RCC 7860 (cell line): ENCODE measurements at places on chromosomes 1 and 21.

DNA sequence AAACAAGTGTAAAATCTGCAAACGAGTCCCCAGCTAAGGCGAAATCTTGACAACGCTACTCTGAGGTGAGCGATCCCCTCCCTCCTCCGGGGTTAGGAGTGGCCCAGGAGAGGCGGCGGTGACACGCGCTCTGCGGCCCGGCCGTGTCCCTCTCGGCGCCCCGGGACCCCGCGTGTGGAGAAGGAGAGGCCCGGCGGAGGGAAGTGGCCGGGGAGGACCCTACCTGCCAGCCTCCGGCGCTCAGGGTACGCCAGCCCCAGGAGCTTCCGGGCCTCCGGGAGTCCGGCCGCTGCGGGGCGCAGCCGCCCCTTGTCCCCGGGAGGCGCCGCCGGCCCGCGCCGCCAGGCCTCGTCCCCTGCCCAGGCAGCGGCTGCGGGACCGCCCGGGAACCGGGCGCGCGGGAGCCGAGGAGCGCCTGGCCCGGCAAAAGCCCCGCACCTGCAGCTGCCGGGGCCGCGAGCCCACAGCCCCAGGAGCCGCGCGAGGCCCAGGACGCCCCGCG, 543 bp downstream of the ABCB10 start:
- no peak for DNase-seq

DNA sequence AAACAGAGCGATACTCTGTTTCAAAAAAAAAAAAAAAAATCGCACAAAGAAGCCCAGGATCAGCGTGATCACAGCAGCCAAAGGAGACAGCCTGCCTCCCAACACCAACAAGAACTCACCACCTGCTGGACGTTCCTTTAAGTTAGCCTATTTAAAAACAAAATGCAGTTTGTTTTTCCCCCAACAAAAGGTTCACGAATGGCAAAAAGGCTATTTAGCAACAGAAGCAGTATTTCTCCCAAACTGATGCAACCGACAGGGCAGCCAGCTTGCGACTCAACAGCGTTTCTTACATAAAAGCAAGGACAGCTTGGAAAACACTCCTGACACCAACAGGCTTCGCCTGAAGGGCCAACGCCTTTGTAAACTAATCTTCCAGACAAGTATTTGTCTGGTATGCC, 6.8 kb downstream of the SSU72 start:
- DNase-seq: no peak

GRCh38 chr1:15406614-15407559, 2.8 kb upstream of the EFHD2 start:
- DNase-seq: peak; percentile 66

GRCh38 chr1:151565502-151566189, 25.5 kb downstream of the TUFT1 start:
- no peak for DNase-seq

- DNase-seq: no peak
Measured at GRCh38 chr1:236677641-236678235, 8.6 kb upstream of the ACTN2 start.

GRCh38 chr21:20086508-20086907, 911.7 kb upstream of the NCAM2 start:
- DNase-seq: no peak

DNA sequence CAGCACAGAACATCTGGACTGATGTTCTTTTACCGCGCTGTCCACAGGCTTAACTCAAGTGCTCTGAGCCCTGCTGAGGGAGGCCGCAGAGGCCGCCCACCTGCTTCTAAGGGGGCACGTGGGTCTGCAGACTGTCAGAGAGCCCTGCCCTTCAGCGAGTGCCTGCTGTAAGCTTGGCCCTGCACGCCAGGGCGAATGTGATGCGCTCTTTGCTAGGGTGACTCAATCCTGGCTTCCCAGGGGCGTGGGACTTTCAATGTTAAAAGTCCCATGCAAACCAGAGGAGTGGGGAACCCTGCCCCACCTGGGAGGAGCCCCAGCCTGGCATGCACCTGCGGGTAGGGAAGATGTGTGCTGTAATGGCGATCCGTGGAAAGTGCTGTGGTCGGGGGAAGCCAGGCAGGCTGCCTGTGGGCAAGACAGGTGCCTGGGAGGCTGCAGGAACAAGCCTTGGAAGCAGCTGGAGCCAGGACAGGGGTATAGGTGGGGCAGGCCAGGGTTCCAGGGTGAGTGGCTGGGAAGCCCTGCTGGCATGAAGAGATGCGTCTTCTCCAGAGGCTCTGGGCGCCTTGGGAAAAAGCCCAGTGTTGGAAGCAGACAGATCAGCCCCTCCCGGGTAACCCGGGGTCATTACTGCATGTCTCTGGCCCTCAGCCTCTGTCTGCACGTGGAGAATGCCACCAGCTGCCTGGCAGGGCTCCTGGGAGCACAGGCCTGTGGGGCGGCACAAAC, 594 bp upstream of the PANK4 start:
- peak; percentile 13 for DNase-seq

DNA sequence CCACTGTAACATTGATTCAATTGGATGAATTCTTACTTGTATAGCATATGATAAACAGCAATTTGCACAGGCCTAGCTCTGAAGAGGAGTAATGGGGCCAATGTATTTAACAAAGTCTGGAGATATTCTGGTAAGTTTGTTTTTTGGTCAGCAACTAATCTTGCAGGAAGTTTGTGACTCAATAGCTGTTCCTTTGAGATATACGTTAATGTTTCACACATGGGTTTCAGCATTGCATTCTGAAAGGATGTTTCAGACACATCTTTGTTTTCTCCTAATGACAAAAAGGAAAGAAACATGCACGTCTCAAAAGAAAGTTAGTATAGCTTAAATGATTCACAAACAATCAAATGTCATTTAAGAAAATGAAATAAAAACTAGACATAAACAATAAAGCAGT, 49.0 kb downstream of the LTN1 start:
- peak; percentile 16 for DNase-seq

GRCh38 chr1:169148472-169149252, 42.2 kb downstream of the ATP1B1 start:
- DNase-seq: peak; percentile 82

DNA sequence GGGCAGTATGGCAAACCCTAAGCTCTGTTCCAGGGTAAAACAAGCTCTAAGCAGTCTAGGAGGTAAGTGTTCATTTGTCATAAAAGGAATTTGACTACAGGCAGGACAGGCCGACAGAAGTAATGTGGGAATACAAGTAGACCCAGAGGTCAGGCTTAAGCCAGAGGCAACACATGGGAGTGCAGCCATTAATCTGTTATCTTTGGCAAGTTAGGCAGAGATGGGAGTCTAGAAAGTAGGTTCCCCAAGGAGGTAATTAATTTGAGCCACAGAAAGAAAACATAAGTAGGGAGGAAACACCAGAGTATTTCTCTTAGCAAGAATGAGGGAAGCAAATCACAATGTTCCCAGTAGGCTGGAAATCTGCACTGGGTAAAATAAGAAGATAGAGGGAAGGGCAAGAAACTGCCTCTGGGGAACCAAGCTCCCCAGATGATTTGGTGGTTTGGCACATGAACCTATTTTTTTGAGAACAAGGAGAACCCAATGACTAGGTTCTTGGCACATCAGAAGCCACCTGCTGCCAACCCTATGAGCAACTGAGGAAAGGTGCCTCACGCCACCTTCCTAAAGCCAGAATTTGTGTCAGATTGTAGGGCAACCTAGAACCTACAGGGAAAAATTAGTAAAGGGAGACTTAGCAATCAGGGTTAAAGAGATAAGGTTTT, 636.4 kb upstream of the PLXNA2 start:
- no peak for DNase-seq

DNA sequence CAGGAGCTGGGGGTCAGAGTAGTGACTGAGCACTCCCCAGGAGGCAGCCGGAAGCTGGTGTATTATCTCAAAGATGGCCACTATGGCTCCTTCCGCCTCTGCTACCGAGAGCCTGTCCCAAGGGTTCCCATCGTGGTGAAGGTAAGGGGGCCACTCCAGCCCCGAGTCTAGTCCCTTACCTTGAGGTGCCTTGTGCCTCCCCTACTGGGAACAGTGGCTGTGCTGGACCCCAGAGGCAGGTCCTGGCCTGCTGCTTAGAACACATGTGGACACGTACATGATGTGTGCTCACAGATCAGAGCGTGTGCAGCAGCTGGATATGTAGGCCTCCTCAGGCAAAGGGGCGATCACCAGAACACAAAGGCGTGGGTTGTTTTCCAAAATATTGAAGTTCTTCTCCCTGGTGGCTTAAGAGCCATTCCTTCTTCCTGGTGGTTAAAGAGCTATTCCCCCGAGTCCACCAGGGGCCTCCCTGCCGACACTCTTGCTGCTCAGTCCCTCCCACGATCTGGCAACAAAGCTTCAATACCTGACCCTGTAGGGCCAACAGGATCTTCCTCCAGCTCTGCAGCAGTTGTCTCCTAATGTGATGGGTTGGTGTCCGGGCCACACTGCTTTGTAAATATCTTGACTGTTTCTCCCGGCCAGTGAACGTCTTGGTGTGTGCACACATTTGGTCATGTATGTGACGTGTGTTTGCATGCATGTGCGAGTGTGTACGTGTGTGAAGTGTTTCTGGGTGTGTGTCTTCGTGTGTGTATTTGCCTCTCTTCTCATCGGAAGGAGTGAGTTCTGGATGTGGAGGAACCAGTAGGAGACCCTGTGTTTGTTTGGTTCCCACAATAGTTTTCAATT, 68.4 kb upstream of the TINAGL1 start:
- DNase-seq: no peak

DNA sequence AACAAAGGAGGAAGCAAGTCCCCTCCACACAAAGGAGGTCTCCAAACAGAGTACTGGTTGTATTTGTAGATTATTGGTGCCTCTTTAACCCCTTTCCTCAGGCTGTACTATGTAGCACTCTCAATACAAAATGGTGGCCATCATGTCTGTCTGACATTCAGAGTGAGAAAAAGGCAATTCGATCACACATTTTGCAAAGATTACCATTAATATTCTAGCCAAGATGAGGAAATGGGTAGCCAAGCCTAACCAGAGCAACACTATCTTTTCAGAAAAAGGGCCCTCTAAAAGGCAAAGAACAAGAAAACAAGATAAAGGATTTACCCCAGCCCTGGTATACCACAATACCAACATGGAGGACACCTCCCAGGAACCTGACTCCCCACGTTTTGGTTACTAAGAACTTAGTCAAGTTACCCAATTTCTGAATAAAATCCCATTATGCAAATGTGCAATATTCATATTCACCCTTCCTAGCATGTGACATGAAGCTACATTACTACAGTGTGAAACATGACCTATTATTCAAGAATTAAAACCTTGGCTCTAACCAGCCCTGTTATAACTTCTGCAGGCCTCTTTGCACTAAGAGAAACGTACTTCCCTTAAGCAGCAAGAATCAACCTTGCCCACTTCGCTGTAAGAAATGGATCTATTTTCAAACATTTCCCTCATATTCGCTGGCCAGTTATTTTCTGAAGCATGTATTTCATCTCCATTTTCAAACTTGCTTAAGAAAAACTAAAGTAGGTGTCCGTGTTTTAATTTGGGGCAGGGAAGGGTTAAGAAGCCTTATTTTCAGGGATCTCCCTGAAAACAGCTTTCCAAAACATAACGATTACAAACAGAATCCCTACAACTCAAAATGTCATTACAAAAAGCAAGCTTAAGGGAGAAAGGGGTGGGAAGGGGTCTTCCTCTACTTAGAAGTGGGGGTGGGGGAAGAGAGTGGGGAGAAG, 2.1 kb downstream of the KDM5B start:
- no peak for DNase-seq

DNA sequence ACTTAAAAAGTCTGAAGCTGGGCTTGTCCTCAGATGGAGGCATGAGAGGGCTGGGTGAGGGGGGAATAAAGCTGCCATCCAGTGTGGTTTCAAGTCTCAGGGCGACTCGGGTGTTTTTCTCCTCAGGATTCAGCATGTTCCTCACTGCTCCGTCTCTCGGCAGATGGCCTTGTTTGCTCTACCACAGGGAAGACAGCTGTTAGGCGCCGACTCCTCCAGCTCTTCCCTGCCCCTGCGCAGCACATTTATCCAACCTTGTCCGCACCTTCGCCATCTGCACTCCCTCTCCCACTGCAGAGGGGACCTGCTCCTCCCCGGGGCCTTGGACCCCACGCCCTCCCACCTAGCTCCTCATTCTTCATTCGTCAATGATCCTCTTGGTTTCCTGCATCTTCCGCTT, 16.6 kb upstream of the S100A11 start:
- no peak for DNase-seq

- peak; percentile 81 for DNase-seq
Measured at GRCh38 chr1:21919520-21919919, 17.6 kb downstream of the HSPG2 start.

- DNase-seq: no peak
Measured at GRCh38 chr21:44569861-44570517, 3.5 kb upstream of the KRTAP10-4 start.

DNA sequence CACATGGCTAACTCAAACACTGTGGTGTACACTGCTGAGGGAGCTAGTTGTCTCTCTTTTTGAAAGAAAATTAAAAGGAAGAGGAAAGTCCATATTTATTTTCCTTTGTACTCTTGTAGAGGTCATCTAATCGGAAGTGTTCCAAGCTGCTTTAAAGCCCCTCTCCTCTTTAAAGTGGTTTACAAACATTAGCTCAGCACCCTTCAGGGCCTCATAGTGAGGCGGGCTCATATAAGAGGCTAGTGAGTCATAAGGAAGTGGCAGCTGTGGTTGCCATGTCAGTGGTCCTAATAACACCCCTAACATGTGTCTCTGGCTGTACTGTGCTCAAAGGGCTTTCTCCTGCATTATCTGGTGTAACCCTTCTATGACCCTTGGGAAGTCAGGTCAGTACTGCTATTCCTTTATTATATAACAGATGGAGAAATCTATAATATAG, 104.4 kb upstream of the SERBP1 start:
- peak; percentile 71 for DNase-seq

- peak; percentile 96 for DNase-seq
Measured at GRCh38 chr21:34807146-34807880, 138.5 kb downstream of the CLIC6 start.

- DNase-seq: no peak
Measured at GRCh38 chr1:76830373-76830772, 36.9 kb upstream of the ST6GALNAC5 start.

- no peak for DNase-seq
Measured at GRCh38 chr1:86965827-86966182, 51.4 kb downstream of the HS2ST1 start.

DNA sequence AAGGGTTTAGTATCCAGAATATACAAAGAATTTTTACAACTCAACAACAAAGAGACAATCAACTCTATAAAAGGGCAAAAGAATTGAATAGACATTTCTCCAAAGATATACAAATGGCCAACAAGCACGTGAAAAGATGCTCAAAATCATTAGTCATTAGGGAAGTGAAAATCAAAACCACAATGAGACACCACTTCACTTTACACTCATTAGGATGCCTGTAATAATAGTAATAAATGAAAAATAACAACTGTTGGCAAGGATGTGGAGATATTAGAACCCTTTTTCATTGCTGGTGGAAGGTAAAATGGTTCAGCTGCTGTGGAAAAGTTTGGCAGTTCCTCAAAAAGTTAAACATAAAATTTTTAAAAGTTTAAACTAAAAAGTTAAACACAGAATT, 7.0 kb upstream of the ABCD3 start:
- no peak for DNase-seq

- no peak for DNase-seq
Measured at GRCh38 chr1:43437031-43437973, 16.4 kb downstream of the HYI start.

DNA sequence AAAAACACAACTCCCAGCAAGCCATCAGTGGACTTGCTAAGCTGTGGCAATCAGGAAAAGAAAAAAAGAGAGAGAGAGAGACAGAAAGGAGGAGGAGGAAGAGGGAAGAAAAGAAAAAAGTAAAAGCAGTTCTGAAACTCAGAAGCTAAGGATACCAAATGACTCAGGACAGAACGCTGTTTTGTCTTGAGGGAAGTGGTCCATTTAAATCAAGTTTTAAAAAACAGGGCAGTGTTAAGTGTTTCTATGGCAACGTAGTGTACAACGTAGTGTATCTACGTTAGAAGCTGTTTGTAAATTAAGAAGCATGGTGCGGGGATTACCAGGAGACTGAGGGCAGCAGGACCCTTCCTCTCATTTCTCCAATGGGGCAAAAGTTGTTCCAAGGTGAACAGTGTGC, 5.8 kb downstream of the ADORA3 start:
- no peak for DNase-seq
